ENCODE measurements at places on chromosomes 7 and 10.

DNA sequence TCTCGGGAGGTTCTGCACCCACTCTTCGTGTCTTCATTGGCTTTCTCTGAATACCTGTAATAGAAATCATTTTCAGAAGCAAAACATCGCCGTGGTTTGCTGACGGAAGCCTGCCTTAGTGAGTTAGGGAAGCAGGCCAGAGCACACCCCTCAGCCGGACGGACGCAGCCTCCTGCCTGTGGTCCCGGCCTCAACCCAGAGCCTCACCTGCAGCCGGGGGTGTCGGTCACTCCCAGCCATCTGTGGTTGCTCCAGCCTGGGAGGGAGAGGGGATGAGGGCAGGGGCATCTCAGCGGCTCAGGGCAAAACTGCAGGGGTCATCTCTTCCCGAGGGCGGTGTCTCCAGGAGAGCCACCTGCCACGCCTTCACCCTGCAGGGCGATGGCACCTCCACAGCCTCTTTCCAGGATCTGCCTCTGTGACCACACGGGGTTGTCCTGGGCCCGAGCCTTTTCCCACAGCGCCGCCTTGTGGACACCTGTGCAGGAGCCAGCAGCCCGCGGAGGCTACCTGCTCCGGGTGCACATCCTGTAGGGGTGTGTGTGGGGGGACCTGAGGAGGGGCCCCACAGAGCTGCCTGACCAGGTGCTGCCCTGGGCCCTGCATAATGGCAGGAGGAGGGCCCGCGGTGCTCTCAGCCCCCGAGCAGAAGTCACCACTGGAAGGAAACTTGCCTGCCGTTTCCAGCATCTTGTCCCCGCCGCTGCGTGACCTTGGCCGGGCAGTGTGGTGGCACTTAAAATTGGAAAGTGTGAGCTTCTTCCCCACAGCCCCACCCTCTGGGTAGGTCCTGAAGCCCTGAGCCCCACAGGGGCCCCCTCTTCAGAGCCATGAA, 21.6 kb upstream of the AP5Z1 start:
- peaks cover 40% of the 10 kb centered on the region for H3K36me3 ChIP-seq
- H3K27me3 ChIP-seq, result no peaks in the 10 kb centered on the region
- no peak overlapping the region for H3K27ac ChIP-seq
- DNase-seq, result peak; percentile 94
- no peak overlapping the region for H3K4me3 ChIP-seq

DNA sequence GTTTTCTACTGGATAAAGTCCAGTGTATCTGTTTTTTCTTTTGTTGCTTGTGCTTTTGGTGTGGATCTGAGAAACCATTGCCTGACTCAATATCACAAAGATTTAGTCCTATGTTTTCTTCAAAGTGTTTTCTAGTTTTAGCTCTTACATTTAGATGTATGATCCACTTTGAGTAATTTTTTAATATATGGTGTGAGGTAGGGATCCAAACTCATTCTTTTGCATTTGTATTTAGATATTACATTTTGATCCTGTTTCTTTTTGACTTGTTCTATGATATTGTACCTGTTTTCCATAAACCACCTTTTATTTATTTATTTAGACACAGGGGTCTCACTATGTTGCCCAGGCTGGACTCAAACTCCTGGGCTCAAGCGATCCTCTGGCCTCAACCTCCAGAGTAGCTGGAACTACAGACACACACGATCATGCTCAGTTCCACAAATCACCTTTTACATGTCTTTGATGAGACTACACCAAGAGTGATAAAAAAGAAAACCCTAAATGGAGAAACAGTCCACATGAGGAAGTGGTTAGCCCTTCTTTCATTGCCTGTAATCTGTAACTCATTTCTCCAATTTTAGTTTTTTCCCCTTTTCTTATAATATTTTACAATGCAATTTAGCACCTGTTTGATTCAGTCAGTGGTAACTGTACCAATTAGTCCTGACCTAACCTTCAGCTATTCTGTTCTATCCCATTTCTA, 86.0 kb downstream of the SLC37A3 start:
- no peak for DNase-seq
- no peaks in the 10 kb centered on the region for H3K27me3 ChIP-seq
- H3K36me3 ChIP-seq, result no peaks in the 10 kb centered on the region
- peaks cover 14% of the 10 kb centered on the region for H3K4me1 ChIP-seq
- H3K4me3 ChIP-seq, result no peak overlapping the region
- no peak overlapping the region for H3K27ac ChIP-seq

GRCh38 chr7:126228356-126229061, 1024.2 kb downstream of the GRM8 start:
- H3K27ac ChIP-seq, result no peak overlapping the region
- H3K4me1 ChIP-seq, result no peaks in the 10 kb centered on the region
- H3K27me3 ChIP-seq, result no peaks in the 10 kb centered on the region
- DNase-seq, result no peak

DNA sequence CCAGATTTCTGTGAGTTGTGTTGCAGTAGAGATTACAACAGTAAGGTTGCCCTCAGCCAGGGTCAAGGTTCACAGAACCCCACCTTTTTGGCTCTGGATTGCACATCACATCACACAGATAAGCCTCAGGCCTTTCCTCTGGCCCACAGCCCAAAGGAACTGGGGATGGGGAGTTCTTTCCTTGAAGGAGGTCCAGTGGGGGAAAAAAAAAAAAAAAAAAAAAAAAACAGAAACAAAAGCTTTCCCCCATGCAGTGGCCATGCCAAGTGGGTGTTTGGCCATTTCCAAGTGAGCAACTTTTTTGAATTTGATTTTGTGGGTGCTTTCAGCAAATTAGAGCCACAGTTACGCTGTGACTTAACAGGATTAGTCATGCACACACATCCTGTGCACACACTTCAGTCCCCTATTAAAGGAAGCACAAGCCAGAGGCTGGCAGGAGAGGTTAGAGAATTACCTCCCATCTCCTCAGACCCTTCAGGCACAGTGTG, 79.3 kb upstream of the NANOS1 start:
- no peaks in the 10 kb centered on the region for H3K36me3 ChIP-seq
- peaks cover 8% of the 10 kb centered on the region for H3K4me1 ChIP-seq
- no peak for DNase-seq
- H3K4me3 ChIP-seq, result no peak overlapping the region
- peaks cover 2% of the 10 kb centered on the region for H3K27me3 ChIP-seq

Data from osteoblast (primary cell).